ENCODE measurements at places on chromosomes 1 and 21.

DNA sequence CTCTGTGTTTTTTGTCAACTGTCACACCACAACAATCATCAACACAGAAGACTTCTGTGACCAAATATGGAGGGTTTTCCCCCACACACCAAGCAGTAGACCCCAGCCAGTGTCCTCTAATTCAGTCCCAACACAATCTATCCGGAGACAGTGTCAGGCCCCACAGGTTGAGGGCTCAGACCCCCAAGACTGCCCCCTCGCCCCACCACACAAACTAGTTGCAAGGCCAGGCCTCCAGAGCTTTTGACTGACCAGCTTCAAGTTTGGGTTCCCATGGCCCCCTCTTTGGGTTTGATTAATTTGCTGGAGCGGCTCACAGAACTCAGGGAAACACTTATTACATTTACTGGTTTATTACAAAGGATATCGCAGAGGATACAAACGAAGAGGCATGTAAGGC is 37.2 kb downstream of the NEK2 start:
- no peak for DNase-seq

GRCh38 chr1:42173155-42173933 is 8.8 kb upstream of the GUCA2A start:
- DNase-seq, result peak; percentile 32

GRCh38 chr1:93002781-93003180 is 41.5 kb upstream of the DIPK1A start:
- no peak for DNase-seq

DNA sequence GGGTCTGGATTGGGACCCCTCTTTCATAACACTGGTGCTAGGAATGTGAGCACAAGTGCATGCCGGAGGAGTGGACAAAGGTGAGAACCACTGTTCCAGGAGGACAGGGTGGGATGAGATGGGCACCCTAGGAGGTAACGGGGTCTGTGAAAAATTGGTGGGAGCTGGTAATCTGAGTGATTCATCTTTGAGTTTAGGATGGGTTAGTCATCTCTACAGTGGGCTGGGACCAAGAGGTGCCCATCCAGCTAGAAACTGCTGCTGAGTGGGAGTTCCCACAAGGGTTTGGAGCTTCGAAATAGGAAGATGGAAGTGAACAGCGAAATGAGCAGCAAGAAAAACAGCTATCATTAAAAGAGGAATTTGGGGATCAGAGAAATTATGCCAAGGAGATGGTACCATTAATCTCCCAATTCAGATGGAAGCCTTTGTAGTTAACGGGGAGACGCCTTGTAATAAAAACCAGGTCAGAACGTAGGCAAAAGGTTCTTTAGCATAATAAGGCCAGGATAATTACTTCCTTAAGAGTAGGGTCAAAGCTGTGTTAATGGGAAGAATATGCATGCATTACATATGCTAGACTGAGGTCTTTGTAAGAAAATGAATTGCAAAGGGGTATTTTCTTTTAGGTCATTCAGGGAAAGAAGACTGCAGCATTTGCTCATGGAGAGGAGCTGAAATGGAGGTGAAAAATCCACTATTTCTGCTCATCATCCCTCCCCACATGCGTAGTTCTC is 55.5 kb downstream of the OLFML3 start:
- no peak for DNase-seq

DNA sequence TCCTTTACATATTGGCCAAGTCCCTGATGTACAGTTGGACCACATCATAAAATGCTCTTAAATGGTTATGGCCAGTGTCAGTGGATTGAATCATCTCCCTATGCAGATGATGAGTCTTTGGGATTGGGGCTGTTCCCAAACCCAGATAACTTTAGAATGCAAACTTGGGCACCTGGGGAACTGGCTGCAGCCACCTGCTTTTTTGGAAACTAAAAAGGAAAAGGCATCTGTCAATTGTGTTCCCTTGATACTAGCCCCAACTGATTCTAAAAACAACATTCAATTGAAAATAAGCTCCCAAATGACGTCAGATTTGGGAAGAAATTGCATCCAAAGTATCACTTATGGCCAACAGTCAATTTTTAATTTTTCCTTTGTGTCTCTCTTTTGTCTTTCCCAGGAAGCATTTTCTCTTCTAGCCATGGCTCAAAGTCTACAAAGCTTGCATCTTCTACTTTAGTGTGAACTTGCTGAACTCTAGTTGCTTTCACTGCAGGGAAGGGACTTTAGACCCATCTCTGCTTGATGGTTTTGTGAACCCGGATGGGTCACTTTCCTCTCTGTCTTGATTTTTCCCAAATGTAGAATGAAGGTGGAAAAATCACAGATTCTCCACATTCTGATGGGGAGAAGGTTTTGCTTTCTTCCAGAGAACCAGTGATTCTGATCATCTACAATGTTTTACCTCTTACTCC is 402.3 kb upstream of the USP24 start:
- no peak for DNase-seq

GRCh38 chr1:44743211-44743610 is 3.6 kb downstream of the KIF2C start:
- DNase-seq, result no peak

DNA sequence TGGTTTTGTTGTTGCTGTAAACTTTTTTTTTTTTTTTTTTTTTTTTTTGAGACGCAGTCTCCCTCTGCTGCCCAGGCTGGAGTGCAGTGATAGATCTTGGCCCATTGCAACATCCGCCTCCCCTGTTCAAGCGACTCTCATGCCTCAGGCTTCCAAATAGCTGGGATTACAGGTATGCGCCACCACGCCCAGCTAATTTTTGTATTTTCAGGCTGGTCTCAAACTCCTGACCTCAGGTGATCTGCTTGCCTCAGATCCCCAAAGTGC is 78.9 kb upstream of the SLC45A1 start:
- DNase-seq, result peak; percentile 65

DNA sequence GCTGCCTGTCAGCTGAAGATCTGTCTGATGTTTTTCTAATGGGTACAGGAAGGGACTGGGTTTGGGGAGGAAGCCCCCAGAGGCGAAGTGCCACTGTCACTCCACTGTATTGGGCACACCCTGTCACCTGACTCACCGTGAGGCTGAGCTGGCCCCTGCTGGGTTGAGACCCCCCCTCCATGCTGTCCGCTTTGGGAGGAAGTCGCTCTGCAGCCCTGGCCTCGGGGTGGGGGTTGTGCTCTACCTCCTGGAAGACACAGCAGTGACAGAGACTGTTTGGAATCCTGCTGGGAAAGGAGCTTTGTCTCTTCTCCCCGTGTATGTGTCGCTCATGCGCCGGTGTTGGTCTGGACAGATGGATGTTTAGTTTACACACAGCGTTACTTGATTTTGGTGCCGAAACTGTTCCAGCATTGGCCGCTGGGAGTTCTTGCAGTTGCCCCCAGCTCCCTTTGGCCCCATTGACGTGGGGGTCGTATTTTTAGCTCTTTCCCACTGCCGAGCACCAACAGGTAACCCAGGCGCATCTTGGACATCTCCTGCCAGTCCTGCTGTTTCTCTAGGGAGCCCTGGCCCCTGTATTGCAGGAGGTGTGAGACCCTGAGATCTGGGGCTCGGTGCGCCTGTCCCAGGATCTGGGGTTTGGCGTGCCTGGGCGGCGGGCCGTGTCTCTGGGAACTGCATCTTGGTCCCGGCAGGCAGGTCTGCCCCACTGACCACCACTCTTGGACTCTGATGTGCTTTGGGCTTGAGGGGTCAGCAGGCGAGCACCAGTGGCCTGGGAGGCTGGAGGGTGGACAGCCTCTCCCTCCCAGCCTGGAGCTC is 30.3 kb downstream of the SLX9 start:
- DNase-seq, result no peak

- peak; percentile 57 for DNase-seq
Observed at GRCh38 chr21:26909972-26910371, 56.9 kb downstream of the ADAMTS5 start.

DNA sequence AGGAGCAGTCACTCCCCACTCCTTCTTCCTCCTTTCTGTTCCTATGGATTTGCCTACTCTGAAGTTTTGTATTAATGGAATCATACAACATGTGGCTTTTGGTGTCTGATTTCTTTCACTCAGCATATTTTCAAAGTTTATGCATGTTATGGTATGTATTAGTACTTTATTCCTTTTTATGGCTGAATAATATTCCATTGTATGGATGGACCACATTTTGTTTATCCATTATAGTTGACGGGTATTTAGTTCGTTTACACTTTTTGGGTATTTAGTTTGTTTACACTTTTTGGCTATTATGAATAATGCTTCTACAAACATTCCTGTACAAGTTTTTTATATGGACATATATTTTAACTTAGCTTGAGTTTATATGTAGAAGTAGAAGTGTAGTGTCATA is 113.1 kb downstream of the PCBP3 start:
- DNase-seq, result no peak
